ENCODE measurements at places on chromosomes 16 and 17. TPM values are rescaled to one million over a fixed set of nuclear protein-coding genes. Genes with fewer than 3 reads are reported as not detected.

Gene KRTAP4-4
- not detected for polyA plus RNA-seq

GRCh38 chr17:79164408-79164807, 89.8 kb downstream of the ENGASE start:
- DNase-seq, result no peak

DNA sequence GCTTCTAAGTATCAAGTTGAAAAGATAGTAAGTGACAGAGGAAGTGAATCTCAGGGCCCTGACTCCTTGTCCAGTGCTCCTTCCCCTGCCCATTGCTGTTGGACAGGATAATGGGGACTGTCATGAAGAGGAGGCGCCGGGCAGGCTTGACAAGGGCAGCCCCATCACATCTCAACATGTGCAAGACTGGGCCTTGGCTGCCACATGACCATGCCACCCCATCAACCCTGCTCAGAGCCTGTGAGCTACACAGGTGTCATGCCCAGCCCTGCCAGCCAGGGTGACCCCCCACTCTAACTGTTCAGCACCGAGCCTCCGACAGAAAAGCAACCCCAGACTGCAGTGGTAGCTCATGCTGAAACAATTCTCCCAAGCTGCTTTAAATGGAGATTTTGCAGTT, 171.6 kb downstream of the C16orf78 start:
- no peak for DNase-seq

DNA sequence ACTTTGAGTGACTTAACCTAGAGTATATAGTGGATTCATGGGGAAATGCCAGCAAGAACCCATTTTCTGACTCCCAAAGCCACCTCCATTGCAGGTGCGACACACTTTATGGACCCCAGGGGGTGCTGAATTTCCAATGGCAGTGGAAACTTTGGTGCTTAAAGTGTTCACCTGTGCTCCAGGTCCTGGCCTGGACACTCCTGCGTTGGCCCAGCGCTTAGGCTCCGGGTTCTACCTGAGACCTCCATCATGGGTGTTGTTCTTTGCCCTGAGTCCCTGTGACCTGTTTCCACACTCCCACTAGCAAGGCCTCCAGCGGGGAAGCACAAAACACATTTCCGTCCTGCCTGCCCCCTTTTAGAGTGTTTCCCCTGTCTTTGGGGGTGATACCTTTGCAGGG, 3.0 kb downstream of the CCNF start:
- no peak for DNase-seq

Gene MFSD6L
- polyA plus RNA-seq, result 1.4 TPM

Gene KCNJ12
- 1.6 TPM for polyA plus RNA-seq

Gene ANKFN1
- 0.70 TPM for polyA plus RNA-seq

Gene RHBDL1
- 2.2 TPM for polyA plus RNA-seq

Gene PMFBP1
- 1.1 TPM for polyA plus RNA-seq

GRCh38 chr17:12987120-12987519, 30.7 kb downstream of the ELAC2 start:
- no peak for DNase-seq

- DNase-seq, result no peak
These were observed 574.6 kb upstream of the HSBP1 start for GRCh38 chr16:83233153-83233552.

Gene CFAP97D1
- 0.01 TPM for polyA plus RNA-seq

Gene SNAI3
- 3.8 TPM for polyA plus RNA-seq

Gene CACNA1H
- 7.1 TPM for polyA plus RNA-seq

Gene NKD1
- polyA plus RNA-seq, result 2.3 TPM

DNA sequence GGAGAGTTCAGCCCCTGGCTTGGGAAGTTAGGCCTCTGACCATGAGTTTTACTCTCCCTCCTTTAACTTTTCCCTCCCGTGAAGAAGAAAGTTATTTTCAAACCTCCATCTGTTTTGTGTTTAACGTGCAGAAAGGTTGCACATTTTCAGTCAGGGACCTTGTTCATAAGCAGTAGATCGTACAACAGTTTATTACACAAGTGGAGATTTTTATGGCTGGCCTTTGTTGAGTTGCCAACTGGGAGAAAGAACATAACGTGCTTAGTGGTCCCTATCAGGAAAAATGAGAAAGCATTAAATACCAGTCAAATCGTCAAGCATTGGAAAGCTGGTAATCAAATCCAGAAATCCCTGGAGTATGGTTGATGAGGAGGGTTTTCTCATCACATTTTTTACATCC, 117.9 kb upstream of the MYOCD start:
- no peak for DNase-seq

DNA sequence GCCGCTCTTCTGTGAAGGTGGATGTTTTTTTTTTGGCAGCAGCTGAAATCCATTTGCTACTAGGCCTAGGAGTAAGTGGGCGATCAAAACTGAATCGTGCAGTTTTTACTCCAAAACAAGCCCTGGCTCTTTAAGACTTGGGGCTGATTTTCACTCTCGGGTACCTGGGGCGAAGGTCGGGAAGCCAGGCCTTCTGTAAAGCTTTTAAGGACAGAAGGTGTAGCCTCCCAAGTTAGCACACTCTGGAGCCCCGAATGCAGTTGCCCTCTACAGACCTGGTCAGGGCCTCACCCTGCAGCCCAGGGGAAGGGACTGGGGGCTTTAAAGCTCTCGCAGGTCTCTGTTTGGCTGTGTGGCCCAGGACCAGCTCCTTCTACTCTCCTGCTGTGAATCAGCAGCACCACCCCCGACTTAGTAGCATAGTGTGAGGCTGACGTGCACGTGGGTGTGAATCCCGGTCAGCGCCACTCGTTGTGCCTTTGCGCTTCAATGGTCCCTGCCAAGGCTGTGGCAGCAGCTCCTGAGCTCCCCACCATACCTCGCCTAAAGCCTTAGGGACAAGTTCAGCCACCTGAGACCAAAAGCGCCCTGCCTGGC, 49.9 kb downstream of the TMEM235 start:
- DNase-seq, result no peak

Gene KRTAP4-1
- polyA plus RNA-seq, result not detected

DNA sequence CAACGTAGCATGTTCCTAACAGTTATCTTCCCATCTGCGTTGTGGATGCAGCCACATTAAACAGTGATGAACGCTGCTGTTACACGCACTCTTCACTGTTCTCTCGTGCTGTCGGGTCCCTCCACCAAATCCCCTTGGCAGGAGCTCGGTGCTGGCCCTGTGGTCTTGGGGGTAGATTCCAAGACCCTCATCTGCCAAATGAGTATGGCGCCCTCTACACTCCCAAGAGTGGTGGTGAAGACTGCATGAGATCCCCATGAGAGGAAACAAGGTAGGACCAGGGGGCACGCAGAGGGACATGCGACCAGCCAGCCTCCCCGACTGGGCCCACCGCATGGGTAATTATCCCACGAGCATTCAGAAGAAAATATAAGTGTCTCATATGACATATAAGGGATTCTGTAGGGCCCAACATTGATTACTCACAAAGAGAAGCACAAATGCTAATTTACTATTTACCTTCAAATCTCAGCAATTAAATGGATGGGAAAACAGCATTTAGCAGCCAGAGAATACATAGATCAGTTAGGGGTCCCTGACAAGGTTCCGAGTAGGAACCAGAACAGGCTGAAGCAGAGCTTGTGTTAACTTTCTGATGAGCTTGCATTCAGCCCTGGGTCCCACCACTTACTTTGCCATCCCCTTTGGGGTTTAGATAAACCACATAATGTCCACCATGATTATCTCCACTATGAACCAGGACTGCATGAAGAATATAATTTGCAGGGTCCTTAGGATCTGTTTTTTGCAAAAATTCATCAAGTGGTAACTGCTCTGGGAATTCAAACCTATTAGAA, 23.8 kb downstream of the LITAFD start:
- no peak for DNase-seq

DNA sequence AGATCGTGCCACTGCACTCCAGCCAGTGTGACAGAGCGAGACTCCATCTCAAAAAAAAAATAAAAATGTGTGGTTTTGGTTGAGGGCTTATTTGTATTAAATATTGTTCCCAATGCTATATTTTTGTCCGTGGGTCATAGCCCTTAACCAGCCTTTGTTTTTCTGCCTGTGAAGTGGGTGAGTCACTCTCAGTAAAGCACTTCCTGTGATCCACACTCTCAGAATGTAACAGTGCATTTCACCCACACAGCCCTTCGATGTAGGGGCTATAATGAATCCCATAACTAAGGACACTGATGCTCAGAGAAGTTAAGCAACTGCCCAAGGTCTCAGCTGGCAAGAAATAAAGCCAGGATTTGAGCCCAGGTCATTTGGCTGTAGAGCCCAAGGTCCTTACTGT, 34.7 kb upstream of the POLR3E start:
- no peak for DNase-seq
